COLO829 (cell line): ENCODE measurements at places on chromosomes 2 and 18.

GRCh38 chr2:135914485-135914884 lies 38.2 kb upstream of the MCM6 start:
- no peak for DNase-seq

DNA sequence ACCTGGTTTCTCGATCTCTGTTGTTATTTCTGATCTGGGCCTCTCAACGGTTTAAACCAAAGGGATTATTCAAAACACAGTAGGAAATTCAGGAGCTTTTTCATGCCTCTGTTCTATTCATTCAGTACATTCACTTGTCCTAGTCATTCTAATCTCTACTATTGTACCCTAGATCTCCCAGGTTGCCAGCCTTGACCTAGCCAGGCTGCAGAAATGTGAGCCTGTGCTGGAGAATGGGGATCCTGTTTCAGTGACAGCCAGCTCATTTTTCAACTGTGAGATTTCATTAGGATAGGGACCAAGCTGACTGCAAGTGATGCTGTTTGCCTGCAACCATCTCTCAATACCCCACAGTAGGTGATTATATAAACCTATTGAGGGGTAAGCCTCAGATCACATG lies 186.2 kb downstream of the CMPK2 start:
- no peak for DNase-seq

GRCh38 chr18:54775686-54776085 lies 52.6 kb upstream of the RAB27B start:
- peak; percentile 18 for DNase-seq

- DNase-seq: no peak
These were observed 46.7 kb upstream of the ZNF804A start for GRCh38 chr2:184551626-184552025.

GRCh38 chr2:45896311-45896710 lies 244.8 kb downstream of the PRKCE start:
- no peak for DNase-seq

GRCh38 chr18:74784752-74785151 lies 187.1 kb downstream of the ZNF407 start:
- DNase-seq: no peak

DNA sequence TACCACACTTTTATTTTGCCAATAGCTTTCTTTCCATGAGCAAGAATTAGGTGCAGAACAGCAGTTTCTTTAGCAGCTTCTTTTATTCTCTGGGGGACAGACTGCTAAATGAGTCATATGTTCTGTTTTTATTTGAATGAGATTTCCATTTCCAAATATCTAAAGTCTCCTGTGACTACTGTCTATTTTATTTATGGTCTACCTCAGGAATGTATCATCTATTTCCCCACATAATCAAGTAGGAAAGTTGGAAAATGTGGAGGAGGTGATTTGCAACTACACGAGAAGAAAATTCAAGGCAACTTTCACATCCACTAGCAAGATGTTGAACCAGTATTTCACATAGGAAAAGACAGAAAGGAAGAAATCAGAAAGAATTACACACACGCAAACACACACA lies 139.9 kb upstream of the MEX3C start:
- peak; percentile 46 for DNase-seq

- peak; percentile 88 for DNase-seq
These were observed 493.3 kb downstream of the CMPK2 start for GRCh38 chr2:6372317-6372901.

DNA sequence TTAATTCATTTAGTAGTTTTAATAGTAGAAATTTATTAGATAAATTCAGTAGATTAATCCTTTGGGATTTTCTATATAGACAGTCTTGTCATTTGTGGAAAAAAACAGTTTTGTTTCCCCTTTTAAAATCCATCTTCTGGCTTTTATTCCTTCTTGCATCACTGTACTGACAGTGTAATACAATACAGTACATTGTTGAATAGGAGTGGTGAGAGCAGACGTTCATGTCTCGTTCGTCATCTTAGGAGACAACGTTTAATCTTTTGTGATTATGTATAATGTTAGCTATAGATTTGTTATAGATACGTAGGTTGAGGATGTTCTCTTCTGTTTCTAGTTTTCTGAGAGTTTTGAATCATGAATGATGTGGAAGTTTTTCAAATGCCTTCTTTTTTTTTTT lies 61.8 kb downstream of the NCOA1 start:
- DNase-seq: peak; percentile 27

GRCh38 chr2:108565778-108566375 lies 31.6 kb downstream of the LIMS1 start:
- DNase-seq: no peak

DNA sequence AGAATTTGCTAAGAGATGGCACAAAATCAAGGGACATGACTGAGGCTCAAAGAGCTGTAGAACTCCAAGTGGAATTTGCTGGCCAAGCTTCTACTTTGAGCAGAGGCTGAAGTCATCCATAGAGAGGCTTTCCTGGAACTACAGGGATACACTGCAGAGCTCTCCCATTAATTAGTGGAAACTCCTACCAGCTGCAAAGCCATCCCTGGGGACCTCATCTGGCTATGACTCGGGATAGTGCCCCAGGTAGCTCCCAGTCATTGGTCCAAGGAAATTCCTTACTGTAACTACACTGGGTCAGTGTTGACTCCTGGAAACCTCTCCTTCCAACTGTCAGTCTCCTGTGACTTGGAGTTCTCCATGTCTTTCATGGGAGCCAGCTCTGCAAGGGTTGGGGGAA lies 10.5 kb upstream of the GALM start:
- DNase-seq: no peak

GRCh38 chr2:194822097-194822496 lies 834.9 kb upstream of the SLC39A10 start:
- DNase-seq: no peak
